RWPE2 (cell line): ENCODE measurements at places on chromosomes 16 and 17.

DNA sequence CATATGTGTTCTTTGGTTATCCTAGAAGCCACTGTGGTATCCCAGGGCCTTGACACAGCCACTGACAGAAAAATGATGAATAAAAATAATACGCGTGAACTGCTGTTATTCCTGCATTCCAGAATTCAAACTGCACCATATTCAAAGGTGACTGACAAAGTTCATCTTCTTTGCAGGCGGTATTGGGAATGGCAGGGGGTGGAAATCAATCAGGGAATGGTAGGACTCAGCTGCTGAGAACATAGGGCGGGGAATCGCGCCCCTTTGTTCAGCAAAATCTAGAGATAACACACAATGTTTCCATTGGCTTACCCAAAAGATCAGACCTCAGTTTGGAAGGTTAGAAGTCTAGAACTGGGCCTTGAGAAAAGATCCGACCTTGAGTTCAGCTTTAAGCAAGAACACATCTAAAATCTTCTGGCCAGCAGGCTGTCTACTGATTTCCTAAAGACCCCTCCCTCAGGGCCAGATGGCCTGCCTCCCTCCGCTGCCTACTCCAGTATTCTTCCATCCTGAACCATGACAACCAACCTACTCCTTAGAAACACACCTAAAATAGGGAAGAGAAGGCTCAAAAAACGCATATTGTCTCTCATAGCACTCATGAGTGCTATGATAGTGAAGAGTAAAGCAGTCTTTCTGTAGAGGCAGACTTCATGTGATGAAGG, 34.1 kb downstream of the CDK5R1 start:
- DNase-seq, result no peak

DNA sequence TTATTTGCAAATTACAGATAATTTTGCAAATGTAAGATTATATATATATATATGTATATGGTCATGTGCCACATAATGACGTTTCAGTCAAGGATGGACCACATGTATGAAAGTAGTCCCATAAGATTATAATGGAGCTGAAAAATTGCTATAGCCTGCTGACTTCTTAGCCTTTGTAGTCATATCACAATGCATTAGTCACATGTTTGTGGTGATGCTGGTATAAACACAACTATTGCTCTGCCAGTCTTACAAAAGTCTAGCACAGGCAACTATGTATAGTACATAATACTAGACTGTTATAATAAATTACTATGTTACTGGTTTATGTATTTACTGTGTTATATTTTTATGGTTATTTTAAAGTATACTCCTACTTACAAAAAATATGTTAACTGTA, 444.3 kb downstream of the KCNJ2 start:
- no peak for DNase-seq

- DNase-seq, result no peak
Measured at GRCh38 chr17:77451245-77451893, 310.6 kb downstream of the SEC14L1 start.

DNA sequence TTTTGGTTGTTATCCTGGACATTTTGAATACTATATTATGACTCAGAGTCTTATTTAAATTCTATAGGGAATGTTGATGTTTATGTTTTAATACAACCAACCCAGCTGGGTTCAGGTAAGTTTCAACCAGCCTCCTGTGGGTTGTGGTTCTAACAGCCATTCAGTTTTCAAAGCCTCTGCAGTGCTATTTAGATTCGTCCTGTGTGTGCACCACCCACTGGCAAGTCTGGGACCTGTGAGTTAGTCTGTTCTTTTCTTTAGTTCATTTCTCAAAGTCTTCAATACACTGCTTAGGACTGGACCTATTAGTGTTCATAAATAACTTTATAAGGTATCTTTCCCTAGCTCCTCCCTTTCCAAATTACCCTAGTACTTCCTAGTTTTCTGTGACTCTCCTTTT, 170.6 kb downstream of the TMEM132E start:
- DNase-seq, result no peak

- no peak for DNase-seq
Measured at GRCh38 chr16:20875355-20875650, 24.9 kb downstream of the DCUN1D3 start.

- DNase-seq, result no peak
Measured at GRCh38 chr16:5841974-5842373, 744.4 kb upstream of the EEF2KMT start.

DNA sequence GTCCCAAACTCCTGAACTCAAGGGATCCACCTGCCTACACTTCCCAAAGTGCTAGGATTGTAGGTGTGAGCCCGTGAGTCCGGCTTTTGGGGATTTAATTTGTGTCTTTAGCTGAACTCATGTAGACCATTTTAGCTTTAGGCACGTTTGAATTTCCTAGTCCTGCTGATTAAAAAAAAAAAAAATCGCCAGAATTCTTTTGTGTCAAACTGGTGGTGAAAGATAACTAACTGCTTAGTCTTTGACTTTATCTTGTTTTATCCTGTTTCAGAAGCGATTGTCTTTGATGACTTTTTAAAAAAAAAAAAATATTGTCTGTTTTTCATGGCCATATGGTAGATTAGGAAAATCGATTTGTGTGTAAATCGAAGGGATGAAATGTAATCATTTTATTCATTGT, 2.6 kb downstream of the RABEP1 start:
- no peak for DNase-seq
